Activated CD4-positive, alpha-beta T cell treated with anti-CD3 and anti-CD28 coated beads for 4 hours (primary cell): ENCODE measurements at places on chromosomes 13 and 19.

DNA sequence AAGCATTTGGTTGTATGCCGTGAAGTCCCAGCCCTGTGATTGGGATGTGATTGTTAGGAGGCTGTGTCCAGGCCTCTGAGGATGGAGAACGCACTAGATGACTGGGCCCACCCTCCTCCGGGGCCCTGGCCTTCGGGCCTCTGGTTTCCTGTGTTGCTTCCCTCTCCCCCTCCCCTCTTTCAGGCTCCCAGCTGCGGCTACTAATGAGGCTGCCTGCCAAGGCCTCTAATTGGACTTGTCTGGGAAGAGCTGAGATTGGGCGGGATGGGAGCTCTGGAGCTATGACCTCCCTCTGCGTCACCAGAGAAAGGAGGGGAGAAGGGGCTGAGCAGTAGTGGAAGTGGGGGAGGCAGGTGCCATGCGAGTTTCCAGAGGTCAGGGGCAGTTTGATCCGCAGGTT lies 9.9 kb downstream of the PTH2 start:
- DNase-seq = no peak

DNA sequence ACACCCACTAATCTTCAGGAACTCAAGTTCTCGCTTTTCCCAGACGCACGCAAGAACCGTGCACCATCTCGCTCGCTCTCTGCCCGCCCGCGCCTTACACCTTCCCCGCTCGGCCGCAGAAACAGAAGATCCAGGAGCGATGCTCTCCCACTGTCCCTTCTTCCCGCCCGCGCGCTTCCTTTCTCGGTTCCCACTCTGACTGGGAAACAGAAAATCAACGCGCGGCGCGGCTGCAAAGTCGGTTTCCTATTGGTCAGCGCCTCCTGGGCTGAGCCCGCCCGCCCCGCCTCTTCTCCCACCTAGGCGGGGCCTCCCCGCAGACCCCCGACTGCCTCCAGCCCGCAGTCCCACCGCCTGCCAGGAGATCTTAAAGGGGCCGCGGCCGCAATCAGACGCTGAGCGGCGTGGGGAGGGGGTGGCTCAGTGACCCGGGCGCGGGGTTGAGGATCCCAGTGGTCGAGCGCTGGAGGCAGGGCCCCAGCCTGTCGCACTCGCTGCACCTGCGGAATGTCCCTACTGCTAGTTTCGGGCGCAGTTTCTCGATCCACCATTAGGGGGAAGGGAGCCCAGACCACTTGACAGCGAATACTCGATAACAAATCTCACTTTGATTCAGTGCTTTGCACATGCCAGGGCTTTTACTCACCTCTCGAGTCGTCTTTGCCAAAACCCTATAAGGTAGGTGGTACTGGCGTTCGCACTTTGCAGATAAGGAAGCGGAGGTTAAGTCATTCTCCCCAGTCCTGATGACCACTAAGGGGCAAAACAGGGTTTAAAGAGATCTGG lies 700 bp upstream of the SLC25A23 start:
- DNase-seq = peak; percentile 97

GRCh38 chr19:34034318-34034846 lies 137.9 kb upstream of the LSM14A start:
- no peak for DNase-seq

- DNase-seq = no peak
These were observed 6.8 kb upstream of the ZNF324 start for GRCh38 chr19:58460039-58460438.
